CD8-positive, alpha-beta memory T cell (primary cell): ENCODE measurements at places on chromosomes 12 and 14. TPM values are rescaled to one million over a fixed set of nuclear protein-coding genes. Genes with fewer than 3 reads are reported as not detected.

DNA sequence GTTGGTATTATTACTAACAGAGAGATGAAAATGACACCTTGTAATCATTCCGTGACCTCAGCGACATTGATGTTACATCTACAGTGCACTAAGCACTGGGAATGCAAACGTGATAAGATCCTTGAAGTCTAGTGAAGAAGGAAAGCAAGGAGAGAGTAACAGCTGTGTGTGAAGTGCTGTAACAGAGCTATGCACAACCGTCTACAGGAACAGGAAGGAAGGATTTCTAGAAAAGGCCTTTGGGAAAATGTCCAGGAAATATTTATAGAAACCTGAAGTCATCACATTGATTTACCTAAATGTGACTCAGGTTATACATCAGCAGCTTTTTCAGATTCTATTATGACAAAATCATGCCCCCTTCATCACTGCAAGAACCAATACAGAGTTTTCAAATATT, 304.2 kb upstream of the AMIGO2 start:
- no peak overlapping the region for H3K4me3 ChIP-seq
- no peaks in the 10 kb centered on the region for H3K27me3 ChIP-seq
- no peaks in the 10 kb centered on the region for H3K36me3 ChIP-seq
- DNase-seq, result no peak
- H3K4me1 ChIP-seq, result peaks cover 6% of the 10 kb centered on the region
- H3K27ac ChIP-seq, result no peak overlapping the region

GRCh38 chr12:124829708-124830304, 33.9 kb downstream of the SCARB1 start:
- no peaks in the 10 kb centered on the region for H3K36me3 ChIP-seq
- no peak overlapping the region for H3K27ac ChIP-seq
- no peaks in the 10 kb centered on the region for H3K4me1 ChIP-seq
- no peaks in the 10 kb centered on the region for H3K27me3 ChIP-seq

- peak overlapping the region; percentile 46 for H3K4me3 ChIP-seq
- peaks cover 76% of the 10 kb centered on the region for H3K4me1 ChIP-seq
- H3K27me3 ChIP-seq, result no peaks in the 10 kb centered on the region
- H3K27ac ChIP-seq, result peak overlapping the region; percentile 96
Measured at GRCh38 chr14:101820283-101820798, 58.8 kb downstream of the PPP2R5C start.

DNA sequence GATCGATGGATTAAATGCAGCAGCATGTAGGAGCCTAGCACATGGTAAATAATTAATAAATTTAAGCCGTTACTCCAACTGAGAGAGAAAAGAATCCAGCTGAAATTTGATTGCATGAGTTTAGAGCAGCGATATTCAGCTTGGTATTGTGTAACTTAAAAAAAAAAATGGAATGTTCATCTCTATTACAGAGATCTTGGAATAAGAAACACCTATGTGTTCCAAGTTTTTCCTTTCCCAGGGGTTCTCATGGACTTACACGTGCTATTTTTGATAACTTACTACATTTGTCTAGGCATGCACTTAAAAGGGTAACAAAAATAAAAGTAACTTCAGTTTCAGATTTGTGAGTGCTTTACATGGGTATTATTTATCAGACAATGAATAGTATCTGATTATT, 122.8 kb downstream of the RASSF9 start:
- H3K27ac ChIP-seq, result no peak overlapping the region
- no peak overlapping the region for H3K4me3 ChIP-seq

- H3K4me3 ChIP-seq, result no peak overlapping the region
- H3K4me1 ChIP-seq, result no peaks in the 10 kb centered on the region
- no peak overlapping the region for H3K27ac ChIP-seq
- no peaks in the 10 kb centered on the region for H3K27me3 ChIP-seq
- peaks cover 6% of the 10 kb centered on the region for H3K36me3 ChIP-seq
Measured at GRCh38 chr12:6644903-6645302, 2.3 kb downstream of the ACRBP start.

DNA sequence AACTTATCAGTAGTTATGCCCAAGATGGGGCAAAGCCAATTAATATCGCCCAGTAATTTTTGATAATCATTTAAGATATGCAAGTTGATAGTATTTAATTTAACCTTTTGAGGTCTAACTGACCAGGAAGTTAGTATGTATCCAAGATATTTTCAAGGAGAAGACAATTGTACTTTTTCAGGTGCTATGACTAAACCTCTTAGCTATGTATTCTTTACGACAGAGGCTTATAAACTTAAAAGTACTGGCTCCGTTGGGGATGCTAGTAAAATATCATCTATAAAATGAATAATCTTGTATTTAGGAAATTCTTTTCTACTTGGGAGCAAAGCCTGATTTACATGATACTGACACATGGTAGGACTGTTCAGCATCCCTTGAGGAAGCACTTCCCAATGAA, 40.3 kb downstream of the TMTC3 start:
- H3K27me3 ChIP-seq, result no peaks in the 10 kb centered on the region
- peaks cover 10% of the 10 kb centered on the region for H3K36me3 ChIP-seq
- no peaks in the 10 kb centered on the region for H3K4me1 ChIP-seq

The PARP2 gene
- total RNA-seq, result 41.3 TPM

The NRXN3 gene
- total RNA-seq, result not detected

The MANSC4 gene
- not detected for total RNA-seq

The TMEM119 gene
- total RNA-seq, result not detected

The KICS2 gene
- 15.7 TPM for total RNA-seq
